Right cardiac atrium (tissue), 5 donors: ENCODE measurements at places on chromosomes 13 and 19. TPM values are rescaled to one million over a fixed set of nuclear protein-coding genes. Genes with fewer than 3 reads are reported as not detected.

DNA sequence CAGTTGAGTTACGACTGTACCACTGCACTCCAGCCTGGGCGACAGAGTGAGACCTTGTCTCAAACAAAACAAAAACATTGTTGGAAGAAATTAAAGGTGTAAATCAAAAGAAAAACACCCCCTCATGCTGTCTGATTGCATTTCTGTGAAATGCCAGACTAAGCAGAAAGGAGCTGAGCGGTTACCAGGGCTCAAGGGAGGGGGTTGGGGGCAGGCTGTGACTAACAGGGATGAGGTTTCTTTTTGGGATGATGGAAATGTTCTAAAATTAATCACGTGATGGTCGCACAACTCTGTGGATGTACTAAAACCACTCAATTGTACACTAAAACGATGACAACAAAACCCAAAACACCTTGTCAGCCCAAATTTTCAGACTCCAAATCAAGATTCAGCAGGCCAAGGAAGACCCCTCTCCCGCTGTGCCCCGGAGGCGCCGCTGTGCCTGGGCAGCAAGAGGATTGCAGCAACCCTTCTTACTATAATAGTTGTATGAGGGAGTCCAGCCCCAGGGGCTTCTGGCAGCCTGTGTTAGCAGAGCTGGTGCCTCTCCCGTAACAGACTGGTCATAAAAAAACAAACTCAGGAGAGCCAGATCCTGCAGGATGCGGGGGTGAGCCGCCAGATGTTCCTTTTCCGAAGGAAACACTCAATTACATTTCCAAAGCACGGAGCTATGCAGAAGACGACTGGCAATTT lies 20.9 kb downstream of the CAPS start:
- peak; percentile 65 for DNase-seq

GRCh38 chr13:45199711-45200110 lies 1.1 kb downstream of the KCTD4 start:
- DNase-seq: no peak

Gene SYCN
- not detected for total RNA-seq

DNA sequence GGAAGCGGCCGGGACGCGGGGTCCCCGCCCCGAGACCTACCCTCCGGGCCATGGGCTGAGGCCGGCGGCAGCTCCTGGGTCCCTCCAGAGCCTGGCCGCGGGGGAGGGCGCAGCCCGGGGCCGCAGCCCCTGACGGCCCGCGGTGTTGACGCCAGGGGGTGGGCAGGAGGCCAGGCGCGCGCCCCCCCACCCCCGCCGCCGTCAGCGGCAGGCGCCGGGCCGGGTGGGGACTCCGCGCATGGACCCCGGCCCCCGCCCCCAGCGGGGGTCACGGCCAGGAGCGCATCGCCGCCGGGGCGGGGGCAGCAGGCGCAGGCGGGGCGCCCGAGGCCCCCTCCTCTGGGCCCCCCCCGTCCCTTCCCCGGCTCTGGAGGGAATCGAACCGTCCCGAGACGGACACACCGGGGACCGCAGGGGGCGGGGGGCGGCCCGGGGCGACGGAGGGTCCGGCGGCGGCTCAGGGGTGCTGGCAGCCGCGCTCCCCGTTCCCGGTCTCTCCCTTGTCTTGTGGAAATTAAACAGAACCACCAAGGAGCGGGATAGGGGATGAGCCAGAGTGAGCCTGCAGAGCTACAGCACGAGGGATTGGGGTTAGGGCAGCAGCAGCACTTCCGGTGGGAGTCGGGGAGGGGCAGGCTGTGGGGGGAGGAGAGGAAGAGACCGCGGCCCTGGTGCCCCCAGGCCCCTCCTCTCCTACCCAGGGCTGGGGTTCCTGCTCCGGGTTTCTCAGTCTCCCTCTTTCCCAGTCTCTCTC lies at the start of gene MEIS3:
MEIS3 (minus strand) TSS at position 498 of the 754 bp plus-strand sequence; CDS start at position 52, 446 bp downstream.
- no peak for DNase-seq

GRCh38 chr19:16062789-16063188 lies 13.5 kb upstream of the TPM4 start:
- peak; percentile 79 for DNase-seq

DNA sequence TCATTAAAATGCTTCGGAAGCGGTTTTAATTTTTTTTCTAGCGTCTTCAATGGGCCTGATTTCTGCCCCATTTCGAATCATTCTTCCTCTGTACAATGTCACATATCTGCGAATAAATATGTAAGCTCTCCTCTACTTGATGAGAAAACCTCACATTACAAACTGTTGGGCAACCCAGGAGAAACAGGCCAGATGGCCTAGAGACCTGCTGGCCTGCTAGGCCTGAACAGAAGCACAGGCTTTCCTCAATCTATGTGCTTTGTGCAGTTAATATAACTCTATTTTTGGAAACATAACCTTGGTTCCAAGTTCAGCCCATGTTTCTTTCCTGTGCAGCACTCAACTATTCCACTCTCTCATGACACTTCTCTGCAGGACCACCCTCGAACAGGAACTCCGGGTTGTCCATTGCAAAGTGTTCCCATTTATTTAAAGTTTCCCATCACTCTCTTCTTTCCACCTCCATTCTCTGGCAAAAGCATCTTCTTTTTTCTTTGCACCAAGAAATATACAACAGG lies 42.0 kb downstream of the DCLK1 start:
- no peak for DNase-seq

Gene ZNF430
- 3.7 TPM for total RNA-seq

DNA sequence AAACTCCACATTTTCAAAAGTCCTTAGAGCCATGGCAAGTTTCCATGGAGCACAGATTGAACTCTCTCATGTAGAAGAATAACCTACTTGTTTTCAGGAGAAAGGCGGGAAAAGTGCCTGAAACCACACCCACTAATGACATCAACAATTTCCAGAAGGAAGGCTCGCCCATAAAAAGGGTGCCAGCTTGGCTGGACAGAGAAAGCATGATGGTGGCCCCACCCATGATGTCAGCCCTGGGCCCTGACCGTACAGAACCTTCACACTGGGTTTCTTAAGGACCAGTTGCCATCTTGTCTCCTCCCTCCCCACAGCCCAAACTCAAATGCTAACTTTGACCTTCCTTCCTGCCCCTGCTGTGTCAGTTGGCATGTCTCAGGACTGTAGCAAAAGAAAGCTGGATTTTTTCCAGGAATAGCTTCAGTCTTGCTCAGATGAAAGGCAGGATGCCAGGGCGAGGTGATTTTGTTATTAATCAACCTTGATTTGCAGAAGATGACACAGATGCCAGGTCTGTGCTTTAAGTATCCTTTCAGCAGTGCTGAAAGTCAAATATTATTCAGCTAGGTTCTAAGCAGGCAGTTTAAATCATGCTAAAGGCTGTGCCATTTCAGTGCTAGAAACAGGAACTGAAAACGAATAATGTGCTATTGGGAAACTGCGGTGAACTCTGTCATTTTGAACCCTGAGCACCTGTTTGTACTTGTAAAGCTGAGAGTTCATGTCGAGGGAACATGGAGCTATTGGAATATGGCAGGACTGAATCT lies 89.5 kb upstream of the RFC3 start:
- peak; percentile 77 for DNase-seq

GRCh38 chr19:33724721-33725060 lies 72.0 kb upstream of the KCTD15 start:
- DNase-seq: no peak

Gene UBE2L5
- not detected for total RNA-seq
